ENCODE measurements at places on chromosomes 7 and 10.

GRCh38 chr7:116862951-116863670 lies 724 bp downstream of the CAPZA2 start:
- DNase-seq: peak; percentile 62

- DNase-seq: no peak
Measured at GRCh38 chr7:135960709-135961451, 16.3 kb downstream of the MTPN start.

DNA sequence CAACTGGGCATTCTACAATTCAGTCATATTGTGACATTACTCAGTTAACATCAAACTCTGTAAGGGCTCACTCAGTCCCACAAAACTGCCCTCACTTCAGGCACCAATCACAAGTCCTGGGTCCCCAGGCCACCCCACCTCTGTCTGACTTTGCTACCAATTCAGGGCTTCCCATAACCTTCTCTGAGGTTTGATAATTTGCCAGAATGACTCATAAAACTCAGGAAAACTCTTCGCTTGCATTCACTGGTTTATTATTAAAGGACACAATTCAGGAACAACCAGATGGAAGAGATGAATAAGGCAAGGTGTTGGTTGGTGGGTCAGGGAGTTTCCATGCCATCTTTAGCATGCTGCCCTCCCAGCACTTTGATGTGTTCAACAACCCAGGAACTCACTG lies 41.3 kb downstream of the AVL9 start:
- DNase-seq: peak; percentile 98

DNA sequence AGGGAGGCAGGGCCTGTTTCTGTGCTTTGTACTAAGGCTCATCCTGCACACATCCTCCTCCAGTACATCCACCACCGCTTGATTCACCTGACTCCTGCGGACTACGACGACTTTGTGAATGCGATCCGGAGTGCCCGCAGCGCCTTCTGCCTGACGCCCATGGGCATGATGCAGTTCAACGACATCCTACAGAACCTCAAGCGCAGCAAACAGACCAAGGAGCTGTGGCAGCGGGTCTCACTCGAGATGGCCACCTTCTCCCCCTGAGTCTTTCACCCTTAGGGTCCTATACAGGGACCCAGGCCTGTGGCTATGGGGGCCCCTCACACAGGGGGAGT lies 10.2 kb downstream of the NDST2 start:
- DNase-seq: no peak

DNA sequence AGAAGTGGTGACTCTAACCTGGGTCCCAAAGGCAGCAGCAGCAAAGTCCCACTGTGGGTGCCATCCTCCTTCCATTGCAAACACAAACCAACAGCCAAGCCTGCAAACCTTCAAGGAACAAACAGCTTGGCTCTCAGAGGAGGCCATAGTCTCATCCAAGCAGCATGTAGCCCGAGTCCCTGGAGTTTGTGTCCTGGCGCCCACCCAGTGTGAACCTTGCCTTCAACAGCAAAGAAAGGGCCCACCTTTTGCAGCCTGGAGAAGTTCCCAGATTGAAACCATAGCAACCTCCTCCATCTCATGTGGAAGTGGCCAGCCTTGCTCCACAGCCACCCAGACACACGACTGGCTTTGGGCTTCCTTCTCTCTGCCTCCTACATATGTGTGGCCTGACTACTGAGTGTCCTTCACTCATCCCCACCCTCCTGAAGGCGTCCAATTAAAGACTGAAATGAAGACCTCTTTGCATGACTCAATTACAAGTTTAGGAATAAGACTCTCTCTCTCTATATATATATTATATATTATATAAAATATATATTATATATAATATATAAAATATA lies 106.1 kb downstream of the C10orf90 start:
- DNase-seq: no peak

DNA sequence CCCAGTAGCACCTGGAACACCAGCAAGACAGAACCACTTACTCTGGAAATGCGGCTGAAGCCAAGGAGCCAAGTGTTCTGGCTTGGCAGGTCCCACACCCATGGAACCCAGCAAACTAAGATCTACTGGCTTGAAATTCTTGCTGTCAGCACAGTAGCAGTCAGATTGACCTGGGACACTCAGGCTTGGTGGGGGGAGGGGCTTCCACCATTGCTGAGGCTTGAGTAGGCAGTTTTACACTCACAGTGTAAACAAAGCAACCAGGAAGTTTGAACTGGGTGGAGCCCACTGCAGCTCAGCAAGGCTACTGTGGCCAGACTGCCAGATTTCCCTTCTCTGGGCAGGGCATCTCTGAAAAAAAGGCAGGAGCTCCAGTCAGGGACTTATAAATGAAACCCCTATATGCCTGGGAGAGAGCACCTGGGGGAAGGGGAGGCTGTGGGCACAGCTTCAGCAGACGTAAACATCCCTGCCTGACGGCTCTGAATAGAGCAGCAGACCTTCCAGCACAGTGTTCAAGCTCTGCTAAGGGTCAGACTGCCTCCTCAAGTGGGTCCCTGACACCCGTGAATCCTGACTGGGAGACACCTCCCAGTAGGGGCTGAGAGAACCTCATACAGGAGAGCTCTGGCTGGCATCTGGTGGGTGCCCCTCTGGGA lies 121.2 kb downstream of the MTERF1 start:
- no peak for DNase-seq

Data from ACHN (cell line).